ENCODE measurements at places on chromosomes 1 and 21. TPM values are rescaled to one million over a fixed set of nuclear protein-coding genes. Genes with fewer than 3 reads are reported as not detected.

GRCh38 chr1:181969902-181970301 lies 91.6 kb downstream of the ZNF648 start:
- H3K4me3 ChIP-seq, result no peak overlapping the region
- no peaks in the 10 kb centered on the region for H3K4me1 ChIP-seq
- H3K27me3 ChIP-seq, result peaks cover 12% of the 10 kb centered on the region
- no peak for DNase-seq

DNA sequence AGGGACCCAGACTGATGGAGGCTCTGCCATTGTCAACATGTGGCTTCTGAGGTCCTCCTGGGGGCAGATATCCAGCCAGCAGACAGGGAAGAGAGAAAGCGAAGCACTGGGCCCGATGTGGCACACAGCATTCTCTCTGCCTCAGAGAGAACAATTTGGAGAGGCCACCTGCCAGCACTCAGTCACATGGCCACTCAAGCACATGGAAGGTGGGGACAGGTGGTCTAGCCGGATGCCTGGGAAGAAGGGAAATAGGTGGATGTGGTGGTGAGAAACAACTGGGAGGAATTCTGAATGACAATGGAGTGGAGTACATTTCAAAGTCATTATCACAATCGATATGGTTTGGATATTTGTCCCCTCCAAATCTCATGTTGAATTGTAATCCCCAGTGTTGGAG lies 109.0 kb downstream of the UBE2U start:
- H3K27ac ChIP-seq, result no peak overlapping the region
- H3K36me3 ChIP-seq, result no peaks in the 10 kb centered on the region
- no peaks in the 10 kb centered on the region for H3K27me3 ChIP-seq
- H3K4me1 ChIP-seq, result no peaks in the 10 kb centered on the region

MIXL1 gene
- polyA plus RNA-seq, result 0.84 TPM

GRCh38 chr1:44608141-44608540 lies 66.1 kb downstream of the TMEM53 start:
- no peaks in the 10 kb centered on the region for H3K4me1 ChIP-seq
- no peaks in the 10 kb centered on the region for H3K36me3 ChIP-seq
- H3K27me3 ChIP-seq, result no peaks in the 10 kb centered on the region
- no peak overlapping the region for H3K4me3 ChIP-seq

SDHB gene
- polyA plus RNA-seq, result 59.0 TPM

MRPS6 gene
- 19.7 TPM for polyA plus RNA-seq

- no peaks in the 10 kb centered on the region for H3K36me3 ChIP-seq
- H3K27me3 ChIP-seq, result no peaks in the 10 kb centered on the region
- H3K4me1 ChIP-seq, result no peaks in the 10 kb centered on the region
- no peak overlapping the region for H3K4me3 ChIP-seq
Measured at GRCh38 chr1:61904354-61904753, 162.1 kb downstream of the PATJ start.

- H3K4me1 ChIP-seq, result peaks cover 7% of the 10 kb centered on the region
- H3K27ac ChIP-seq, result no peak overlapping the region
- no peaks in the 10 kb centered on the region for H3K27me3 ChIP-seq
- H3K36me3 ChIP-seq, result no peaks in the 10 kb centered on the region
Measured at GRCh38 chr1:236536540-236536939, 12.8 kb downstream of the LGALS8 start.

ANGPTL3 gene
- not detected for polyA plus RNA-seq

GRCh38 chr1:54275349-54275748 lies 75.4 kb downstream of the MRPL37 start:
- H3K27me3 ChIP-seq, result no peaks in the 10 kb centered on the region
- H3K4me1 ChIP-seq, result no peaks in the 10 kb centered on the region
- DNase-seq, result no peak
- H3K36me3 ChIP-seq, result peaks cover 3% of the 10 kb centered on the region
- H3K4me3 ChIP-seq, result no peak overlapping the region

DNA sequence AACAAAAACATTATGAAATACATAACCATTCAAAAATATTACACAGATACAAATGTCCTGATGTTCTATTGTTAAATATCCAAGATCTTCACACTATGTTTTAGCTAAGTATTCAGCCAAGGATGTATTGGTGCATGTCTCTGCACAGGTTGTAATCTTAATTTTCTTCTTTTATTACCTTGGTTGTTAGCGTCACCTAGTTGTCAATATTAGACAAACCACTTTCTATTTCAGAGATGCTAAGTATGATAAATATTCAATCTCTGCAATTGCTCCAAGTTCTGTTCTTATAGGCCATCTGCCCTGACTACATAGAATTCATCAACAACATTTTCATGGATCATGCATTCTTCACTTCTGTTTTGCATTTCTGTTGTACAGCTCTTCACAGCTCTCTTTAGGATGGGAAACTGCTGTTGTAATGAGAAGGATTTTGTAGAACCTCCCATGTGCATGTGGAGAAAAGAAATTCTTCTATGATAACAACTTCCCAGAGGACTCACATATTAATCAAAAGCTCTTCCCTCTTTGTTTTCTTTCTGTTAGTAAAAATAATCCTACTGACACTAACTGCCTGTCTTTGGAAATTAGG lies 380.1 kb downstream of the NUF2 start:
- H3K4me3 ChIP-seq, result no peak overlapping the region
- DNase-seq, result no peak
- no peak overlapping the region for H3K27ac ChIP-seq
- no peaks in the 10 kb centered on the region for H3K4me1 ChIP-seq

- H3K4me1 ChIP-seq, result no peaks in the 10 kb centered on the region
- H3K27me3 ChIP-seq, result no peaks in the 10 kb centered on the region
- DNase-seq, result no peak
- H3K27ac ChIP-seq, result no peak overlapping the region
- H3K4me3 ChIP-seq, result no peak overlapping the region
Measured at GRCh38 chr1:65890201-65890843, 97.6 kb downstream of the PDE4B start.

NFIA gene
- polyA plus RNA-seq, result 0.28 TPM

- no peaks in the 10 kb centered on the region for H3K4me1 ChIP-seq
- H3K36me3 ChIP-seq, result no peaks in the 10 kb centered on the region
- H3K27me3 ChIP-seq, result no peaks in the 10 kb centered on the region
- H3K27ac ChIP-seq, result no peak overlapping the region
- no peak overlapping the region for H3K4me3 ChIP-seq
Measured at GRCh38 chr1:239879321-239880170, 212.1 kb upstream of the FMN2 start.
